Cortex of kidney (tissue), 1 donor: ENCODE measurements at places on chromosomes 5 and 9.

DNA sequence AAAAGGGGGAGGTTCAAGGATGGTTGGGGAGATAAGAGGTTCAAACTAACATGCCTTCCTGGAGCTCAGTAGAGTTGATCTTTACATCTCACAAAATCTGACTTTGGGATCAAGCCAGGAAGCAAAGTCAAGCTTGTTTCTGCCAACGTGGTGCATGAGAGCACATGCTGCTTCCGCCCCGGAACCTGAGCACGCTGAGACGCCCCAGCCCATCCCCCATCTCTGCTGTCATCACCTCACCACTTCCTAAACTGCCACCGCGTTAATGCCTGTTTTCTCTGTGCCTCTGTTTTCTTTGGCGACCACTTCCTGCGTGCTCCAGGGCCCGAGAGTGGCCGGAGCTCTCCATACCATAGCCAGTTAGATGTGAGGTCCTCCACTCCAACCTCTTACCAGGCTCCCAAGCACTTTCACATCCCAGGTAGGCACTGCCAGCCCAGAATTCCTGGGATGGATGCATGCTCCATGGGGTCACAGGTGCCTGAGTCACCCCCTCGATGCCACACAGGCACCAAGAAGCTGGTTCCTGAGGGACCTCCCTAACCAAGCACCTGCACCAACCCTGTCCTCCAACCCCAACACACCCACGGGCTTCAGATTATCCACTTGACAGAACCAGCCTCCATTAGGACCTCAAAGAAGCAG, 31.2 kb upstream of the AFAP1L1 start:
- DNase-seq: no peak

- DNase-seq: no peak
These were observed 1.4 kb downstream of the MLLT3 start for GRCh38 chr9:20620650-20621470.

DNA sequence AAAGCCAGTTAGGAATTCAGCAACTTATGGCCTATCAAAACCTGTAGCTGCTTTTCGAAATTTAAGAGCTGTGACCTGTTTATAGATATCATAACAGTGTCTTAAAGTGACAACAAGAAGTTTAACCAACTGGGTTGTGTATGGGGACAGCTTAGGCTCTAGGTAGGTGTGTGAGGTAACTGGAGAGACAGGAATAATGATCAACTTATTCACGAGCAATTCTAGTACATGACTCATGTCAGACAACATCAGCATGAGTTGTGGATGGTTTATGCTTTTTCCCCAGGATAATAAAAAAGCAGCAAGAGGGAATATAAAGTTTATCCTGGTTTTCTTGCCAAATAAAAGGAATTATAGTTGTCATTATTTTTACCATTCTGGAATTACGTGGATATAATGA, 88.6 kb downstream of the GDNF start:
- no peak for DNase-seq

DNA sequence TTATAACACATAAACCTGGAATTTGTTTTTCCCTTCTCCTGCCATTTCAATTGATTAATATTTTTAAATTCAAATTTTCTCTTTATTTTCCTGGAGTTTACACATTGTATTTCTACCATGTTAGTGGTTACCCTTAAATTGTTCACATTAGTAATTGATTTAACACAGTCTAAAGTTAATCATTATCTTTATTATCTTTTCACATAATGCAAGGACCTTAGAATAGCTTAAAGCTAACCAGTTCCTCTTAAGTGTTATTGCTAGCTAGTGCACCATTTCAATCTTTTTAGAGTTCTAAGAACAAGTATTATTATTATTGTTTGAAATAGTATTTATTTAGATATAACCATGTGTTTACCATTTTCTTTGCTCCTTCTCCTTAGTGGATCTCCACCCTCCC, 251.2 kb upstream of the FBXL7 start:
- DNase-seq: no peak

DNA sequence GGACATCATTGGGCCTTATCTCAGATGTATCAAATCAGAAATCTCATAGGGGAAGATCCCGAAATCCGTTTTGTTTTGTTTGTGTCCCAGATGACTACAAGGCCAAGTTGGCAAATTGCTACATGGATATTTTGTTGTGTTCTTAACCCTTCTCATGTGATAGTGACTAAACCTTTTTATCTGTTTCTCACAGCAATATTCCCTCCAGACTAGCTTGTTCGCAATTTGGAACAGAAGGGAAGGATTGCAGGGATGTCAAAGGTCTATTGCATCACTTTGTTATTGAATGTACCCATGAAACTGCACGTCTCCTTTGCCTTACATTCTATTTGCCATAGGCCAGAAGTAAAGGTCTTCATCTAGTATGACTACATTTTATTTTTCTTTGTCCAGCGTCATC, 453.9 kb downstream of the NFIB start:
- no peak for DNase-seq

DNA sequence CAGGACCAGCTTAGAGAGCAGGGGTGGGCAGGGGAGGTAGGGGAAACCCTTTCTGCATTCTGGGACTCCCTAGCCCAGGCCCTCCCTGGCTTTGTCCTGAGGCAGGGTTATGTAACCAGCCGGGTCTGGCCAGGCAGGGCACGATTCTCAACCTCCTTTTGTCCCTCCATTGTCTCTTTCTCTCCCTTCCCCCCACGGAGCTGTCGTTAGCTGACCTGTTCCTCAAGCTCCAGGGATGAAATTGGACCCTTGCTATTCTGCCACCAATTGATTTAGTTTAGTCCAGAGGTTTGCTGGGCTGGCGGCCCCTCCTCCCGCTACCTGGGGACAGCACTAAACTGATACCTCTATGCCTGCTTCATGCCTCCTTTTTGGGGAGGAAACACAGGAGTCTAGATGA, 9.4 kb upstream of the NDST1 start:
- DNase-seq: no peak

DNA sequence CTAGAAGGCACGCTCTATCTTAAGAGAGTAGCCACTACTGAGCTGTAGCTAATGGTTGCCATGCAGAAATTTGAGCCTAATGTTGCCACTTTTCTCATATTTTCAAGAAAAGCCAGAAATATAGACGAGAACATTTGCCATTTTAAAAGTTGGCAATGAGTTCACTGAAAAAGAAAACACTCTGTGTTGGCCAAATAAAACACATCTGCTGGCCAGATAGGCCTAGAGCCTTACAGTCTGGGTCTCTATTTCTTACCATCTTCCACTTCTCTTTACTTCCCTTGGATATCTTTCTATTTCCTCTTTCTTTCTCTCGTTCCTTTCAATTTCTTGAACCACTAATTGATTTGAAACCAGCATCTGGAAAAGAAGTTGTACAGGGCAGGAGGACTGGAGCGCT, 36.6 kb upstream of the VCAN start:
- no peak for DNase-seq

- DNase-seq: no peak
These were observed 62.6 kb downstream of the MTREX start for GRCh38 chr5:55370291-55370925.

DNA sequence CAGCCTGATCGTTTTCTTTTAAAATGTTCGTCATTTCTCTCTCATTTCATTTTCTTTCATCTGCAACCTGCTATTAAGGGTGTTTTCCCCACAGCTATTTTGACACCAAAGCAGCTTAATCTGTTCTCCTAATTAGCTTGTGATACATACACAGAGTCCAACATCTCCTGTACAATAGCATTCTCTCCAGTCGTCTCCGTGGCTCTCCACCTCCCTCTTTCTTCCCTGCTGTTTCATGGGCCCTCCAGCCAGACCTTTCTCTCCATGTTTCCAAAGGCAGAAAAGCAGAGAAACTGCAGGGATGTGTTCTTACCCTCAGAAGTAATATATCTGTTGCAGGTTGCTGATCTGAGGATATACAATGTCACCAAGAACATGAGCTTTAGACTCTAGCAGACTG, 88.8 kb upstream of the SPOCK1 start:
- no peak for DNase-seq

GRCh38 chr5:67248703-67249589, 52.3 kb upstream of the CD180 start:
- DNase-seq: no peak

DNA sequence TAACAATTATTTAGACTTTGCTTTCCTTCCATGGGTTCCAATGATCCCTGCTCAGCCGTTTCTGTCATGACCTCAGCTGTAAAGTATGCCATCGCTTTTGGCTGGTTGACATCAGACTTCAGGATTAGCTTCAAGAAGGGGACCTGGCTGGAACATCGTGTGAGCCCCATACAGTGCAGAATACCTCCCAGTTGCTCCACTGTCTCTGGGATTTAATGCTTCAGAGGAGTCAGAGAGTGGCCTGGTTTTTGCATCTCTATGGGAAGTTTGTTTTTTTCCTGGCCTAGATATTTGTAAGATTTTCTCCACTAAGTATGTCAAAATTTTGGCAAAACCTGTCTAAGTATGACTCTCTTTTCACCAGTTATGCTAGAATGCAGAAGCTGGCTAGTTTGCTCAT, 216.9 kb downstream of the GABBR2 start:
- DNase-seq: no peak

DNA sequence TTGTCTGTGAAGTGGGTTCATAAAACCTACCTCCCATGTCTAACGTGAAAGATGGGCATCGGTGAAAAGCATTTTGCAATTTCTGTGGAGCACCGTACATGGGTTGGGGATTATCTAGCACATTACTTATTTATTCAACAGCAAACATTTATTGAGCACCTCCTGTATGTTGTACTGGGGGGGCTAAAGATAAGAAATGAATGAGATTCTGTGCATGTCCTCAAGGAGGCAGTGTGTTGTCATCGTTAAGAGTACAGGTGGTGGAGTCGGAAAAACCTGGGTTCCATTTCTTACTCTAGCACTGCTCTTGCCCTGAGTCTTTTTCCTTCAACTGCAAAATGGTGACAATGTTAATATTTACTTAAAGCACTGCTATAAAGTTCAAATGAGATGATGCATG, 30.4 kb upstream of the DENND1A start:
- no peak for DNase-seq

DNA sequence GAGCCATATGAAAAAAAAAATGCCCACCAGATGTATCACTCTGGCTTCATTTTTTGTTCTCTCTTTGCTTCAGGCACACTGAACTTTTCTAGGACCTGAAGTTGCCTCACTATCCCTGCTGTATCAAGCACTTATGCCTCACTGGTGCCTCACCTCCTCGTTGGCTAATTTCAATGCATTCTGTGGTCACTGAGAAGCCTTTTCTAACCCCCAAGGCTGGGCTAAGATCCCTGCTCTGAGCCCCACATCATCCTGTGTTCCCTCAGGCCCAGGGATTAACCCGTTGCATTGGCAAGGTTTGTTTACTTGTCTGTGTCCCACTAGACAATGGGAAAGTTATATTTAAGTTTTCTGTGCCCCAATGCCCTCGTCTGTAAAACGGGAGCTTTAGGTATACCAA, 362.7 kb downstream of the OSTF1 start:
- no peak for DNase-seq

- DNase-seq: no peak
These were observed 25.7 kb downstream of the GPR151 start for GRCh38 chr5:146490089-146490843.

- DNase-seq: no peak
These were observed 13.8 kb upstream of the COL15A1 start for GRCh38 chr9:98929895-98930341.

DNA sequence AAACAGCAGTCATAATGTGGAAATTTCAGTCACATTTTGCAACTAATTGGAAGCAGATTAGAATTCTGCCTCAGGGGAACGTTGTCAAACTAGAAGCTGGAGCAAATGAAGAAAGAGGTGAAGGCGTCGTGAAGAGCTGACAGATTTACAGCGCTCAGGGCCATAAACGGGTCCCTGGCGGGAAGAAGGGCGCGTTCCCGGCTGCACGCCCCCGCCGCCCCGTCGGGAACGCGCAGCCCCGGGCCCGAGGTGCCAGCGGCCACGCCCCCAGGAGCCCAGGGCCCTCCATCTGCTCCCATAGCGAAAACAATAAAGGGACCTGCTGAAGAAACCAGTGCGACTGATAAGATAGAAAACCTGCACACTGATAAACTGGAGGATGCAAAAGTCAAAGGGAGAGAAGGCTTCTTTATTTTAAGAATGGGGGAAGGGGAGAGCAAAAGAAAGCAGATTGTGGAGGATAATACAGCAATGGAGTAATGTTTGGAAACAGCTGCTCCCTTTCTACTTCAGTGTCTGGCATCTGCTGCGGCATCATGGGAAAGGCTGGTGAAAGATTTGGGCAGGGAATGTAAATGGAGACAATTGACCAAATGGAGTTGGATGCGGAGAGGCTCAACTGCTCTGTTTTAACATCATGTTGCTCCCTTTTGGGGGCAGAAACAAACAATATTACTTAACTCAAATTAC, 11.1 kb downstream of the ZNF608 start:
- DNase-seq: no peak

DNA sequence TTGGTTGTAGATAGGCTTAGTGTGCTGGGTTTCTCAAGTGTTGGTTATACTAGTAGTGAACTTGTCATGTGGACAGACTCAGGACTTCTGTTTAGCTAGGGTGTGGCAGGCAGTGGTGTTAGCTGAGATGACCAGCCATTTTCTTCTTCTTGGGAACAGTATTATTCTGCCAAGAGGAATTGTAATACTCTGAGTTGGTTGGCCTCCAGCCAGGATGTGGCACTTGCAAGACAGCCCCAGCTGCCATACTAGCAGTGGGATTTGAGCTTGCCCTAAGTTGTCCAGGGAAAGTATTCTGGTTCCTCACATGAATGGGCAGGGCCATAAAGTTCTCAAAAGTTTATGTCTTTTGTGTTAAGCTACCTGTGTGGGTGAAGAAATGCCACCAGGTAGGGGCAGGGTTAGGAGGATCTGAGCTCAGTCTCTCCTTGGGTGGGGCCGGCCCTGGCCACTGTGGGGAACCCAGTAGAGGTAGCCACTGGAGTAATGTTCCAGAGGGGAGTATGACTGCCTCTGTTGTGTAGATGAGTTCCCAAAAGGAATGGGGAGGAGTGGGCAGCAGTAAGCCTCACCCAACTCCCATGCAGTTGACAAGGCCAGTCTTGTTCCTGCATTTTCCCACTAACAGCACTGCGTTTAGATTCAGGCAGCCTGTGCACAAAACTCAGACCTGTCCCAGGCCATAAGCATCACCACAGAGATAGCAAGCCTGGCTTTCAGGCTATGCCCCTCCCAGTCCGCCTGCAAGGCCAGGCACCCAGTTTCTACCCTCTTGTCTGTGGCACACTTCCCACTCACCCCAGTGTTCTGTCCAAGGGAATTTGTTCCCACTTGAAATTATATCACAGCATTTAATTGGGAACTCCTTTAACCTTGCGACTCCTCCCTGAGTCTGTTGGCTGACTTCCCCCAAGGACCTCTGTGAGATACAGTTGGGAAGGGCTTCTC, 250.7 kb downstream of the ANXA1 start:
- DNase-seq: no peak

GRCh38 chr5:127296321-127296720, 5.7 kb downstream of the MEGF10 start:
- DNase-seq: no peak

DNA sequence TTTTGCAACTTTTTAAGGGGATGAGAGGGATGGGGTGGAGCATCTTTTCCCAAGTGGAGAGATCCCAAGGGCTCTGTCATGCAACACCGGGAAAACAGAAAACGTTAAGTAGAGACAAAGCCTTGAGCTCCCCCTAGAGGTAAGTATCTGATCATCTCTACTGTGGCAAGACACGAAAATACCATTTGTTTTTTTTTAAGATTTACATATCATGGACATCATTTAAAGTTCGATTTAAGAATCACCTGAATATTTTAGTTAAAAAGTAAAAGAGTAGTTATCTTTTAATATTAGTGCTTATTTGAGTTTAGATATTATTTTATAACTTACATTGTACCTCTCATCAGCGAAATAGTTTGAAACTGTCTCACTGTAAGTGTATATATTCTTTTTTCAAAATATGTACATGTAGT, 200.4 kb downstream of the LRRC70 start:
- DNase-seq: no peak

GRCh38 chr5:31153521-31153920, 40.0 kb upstream of the CDH6 start:
- DNase-seq: no peak
